ENCODE measurements at places on chromosomes 7 and 10.

DNA sequence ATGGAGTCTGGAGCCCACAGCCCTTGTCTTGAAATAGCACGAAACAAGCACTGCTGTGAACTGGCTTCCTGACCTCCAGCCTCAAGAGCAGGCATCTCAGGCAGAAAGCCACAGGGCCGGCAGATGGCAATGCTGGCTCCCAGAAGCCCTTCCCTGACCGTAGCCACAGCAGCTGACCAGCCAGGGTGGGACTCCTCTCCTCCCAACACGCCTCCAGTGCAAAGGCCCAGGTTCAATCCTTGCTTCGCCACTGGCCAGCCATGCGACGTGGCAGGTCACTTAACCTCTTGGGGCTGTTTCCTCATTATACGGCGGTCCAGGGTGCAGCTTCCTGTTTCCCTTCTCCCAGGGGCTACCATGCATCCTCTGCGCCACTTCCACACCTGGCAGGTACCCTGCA is 12.8 kb downstream of the PRKAG2 start:
- no peak for DNase-seq

DNA sequence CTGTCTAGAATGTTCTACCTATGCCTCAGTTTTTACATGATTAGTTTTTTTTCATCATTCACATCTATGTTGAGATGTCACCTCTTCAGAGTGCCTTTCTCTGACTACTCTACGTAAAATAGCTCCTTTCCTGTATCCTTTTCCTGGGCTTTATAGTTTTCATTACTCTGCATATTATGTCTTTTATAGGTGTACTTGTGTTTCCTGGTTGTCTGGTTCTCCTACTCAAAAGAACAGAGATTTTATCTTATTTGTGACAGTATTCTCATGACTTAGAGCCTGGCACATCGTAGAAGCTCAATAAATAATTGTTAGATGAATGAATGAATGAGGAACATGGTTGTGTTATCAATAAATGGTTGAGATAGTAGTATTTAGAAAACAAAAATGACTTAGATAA is 17.9 kb downstream of the STEAP1 start:
- DNase-seq: no peak

GRCh38 chr7:101436857-101437576 is 74.3 kb downstream of the COL26A1 start:
- DNase-seq: no peak

DNA sequence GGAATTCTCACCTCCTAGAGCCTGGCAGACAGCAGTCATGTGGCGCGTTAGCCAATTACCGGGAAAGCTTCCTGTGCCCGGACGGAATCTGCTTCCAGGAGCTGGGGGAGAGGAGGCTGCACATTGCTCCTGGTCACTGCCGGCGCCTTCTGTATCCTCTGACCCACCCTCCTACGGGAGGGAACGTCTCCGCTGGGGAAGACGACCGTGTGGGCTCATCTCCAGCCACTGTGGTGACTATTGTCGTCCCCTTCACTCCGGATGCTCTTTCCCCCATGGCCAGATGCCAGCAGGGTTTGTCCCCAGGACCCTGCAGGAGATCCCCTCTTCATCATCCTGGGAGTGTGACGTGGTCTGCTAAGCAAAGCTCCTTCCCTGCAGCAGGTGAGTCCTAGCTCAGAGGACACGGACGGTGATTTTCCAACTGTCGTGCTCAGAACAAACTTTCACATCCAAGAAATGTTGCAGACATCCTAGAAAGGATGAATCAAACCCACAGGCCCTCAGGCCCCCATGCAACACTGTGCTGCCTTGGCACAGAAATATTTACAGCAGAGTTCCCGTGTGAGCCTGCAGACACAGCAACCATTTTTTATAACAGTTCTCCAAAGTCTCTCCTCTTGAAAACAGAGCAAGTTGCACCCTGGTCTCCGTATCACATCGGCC is 29.6 kb upstream of the FAM20C start:
- no peak for DNase-seq

- no peak for DNase-seq
Observed at GRCh38 chr7:41175435-41175834, 527.5 kb downstream of the INHBA start.

DNA sequence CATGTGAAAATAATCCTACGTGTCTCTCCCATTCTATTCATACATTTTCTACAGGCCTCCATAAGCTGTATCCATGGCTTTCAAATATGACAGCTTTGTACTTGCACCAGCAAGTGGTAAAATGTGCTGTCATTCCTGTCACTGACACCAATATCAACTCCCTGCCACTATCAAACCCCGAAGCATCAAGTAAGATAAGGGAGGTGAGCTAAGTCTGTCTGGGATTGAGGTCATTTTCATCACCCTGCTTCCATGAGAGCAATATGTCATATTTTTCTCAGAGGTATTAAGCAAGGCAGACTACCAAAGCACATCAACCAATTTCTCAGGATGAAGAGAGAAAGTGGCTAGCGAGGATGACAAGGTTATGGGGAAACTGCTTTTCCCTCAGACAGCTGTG is 11.1 kb downstream of the GPR22 start:
- no peak for DNase-seq

DNA sequence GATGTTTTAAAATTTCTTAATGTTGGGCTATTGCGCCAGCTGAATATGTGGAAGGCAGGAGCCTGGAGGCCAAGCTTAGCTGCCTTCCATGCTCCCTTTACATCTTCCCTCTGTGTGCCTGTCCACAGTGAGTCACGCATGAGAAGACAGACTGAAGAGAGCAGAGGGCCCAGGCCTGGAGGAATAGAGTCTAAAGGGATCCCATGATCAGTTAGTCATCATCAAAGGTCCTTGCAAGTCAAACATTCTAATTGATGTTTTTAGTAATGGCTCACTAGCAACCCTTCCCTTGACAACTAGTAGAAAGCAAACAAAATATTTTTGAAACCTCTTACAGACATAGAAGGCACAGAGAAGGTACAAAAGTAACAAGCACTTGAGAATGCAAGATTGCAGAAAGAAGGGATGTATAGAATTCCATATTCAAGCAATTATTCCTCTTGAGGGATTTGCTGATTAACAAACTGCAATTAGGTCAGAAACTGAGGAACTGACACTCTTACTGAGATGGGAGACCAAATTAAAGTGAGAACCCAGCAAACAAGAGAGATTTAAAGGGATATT is 30.7 kb upstream of the APBB1IP start:
- DNase-seq: no peak

- DNase-seq: no peak
Observed at GRCh38 chr10:10540398-10540797, 477.3 kb upstream of the CELF2 start.

DNA sequence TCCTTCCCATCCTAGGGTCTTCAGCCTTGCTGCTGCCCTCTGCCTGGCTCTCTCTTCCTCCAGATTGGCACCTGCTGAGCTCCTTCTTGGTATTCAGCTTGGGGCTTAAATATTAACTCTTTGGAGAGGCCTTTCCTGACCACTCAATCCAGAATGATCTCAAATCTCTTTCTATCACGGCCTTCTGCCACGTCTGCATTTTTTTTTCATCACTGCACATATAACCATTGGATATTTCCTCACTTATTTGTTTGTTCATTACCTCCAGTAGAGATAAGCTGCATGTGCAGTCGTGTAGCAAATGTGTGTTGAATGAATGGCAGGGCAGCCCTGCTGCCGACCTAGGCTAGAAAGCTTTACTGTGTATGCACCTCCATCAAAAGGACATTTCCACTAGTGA is 51.6 kb upstream of the MPP7 start:
- DNase-seq: no peak

DNA sequence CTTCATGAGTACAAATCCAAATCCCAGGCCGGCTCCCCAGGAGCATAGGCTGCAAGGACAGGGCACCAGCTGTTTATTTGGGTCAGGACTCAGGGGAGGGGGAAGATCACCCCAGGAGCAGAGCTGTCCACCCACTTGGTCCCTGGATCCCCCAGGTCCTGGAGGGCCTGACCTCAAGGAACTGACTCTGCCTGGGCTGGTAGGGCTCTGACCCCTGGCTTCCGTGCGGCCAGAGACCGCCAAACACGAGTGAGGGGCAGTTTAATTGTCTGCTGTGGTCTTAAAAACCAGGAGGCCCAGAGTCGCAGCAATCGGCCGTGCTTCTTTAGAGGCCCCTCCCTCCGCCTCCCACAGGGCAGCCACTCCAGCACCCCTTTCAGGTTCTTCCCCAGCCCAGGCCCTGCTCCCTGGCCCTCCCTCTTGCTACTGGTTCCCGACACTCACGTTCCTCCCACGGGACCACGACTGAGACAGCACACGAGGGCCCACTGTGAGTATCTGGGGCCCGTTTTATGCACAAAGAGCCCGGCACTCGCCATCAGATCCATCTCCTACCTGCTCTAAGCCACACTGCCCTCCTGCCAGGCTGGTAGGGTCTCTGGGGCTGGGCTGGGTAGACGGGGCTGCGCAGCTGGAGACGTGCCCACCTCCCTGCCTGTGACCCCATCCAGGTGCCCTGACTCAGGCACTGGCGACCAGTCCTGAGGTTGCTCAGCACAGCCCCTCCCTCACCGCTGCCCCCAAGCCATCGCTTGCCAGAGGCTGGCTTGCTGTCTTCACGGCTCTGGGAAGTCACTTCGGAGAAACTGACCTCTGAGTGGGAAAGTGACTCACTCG is 30.0 kb upstream of the CFAP46 start:
- DNase-seq: no peak

- DNase-seq: no peak
Observed at GRCh38 chr10:23453465-23453864, 14.6 kb downstream of the OTUD1 start.

GRCh38 chr7:156612930-156613329 is 27.6 kb upstream of the RNF32 start:
- peak; percentile 45 for DNase-seq

DNA sequence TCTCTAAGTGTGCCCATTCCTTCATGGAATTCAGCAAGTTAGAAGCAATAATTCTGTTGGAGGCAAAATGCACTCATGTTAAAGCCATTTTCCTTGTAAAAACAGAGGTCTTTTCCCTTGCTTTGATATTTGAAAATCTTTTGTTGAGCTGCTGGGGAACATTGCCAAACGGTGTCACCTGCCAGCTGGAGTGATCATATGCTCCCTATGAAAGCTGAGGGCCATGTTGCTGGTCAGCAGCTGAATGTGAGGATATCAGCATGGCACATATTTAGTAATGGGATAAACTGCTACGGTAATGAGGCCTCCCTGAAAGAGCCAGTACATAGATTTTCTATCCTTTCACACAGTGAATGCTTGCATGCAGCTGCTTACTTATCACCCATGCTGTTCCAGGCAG is 224.3 kb downstream of the THSD7A start:
- no peak for DNase-seq

- no peak for DNase-seq
Observed at GRCh38 chr10:132397671-132398565, 918 bp downstream of the PWWP2B start.

DNA sequence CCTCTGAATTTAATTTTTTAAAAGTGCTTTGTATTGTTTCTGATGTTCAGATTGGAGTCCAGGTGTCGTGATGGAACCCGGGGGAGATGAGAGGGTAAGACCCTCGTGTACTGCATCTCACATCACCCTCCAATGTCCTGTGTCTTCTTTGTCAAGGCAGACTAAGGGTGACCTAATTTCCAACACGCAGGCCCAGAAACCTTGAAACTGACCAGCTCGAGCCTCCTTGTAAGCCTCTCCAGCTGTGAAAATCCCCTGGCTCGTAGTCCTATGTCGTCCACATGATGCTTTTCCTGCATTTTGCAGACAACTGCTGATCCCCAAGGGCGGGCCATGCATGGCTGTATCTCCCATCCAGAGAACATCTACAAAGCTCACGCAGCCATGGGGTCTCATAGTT is 220.2 kb downstream of the ARHGAP12 start:
- DNase-seq: no peak

DNA sequence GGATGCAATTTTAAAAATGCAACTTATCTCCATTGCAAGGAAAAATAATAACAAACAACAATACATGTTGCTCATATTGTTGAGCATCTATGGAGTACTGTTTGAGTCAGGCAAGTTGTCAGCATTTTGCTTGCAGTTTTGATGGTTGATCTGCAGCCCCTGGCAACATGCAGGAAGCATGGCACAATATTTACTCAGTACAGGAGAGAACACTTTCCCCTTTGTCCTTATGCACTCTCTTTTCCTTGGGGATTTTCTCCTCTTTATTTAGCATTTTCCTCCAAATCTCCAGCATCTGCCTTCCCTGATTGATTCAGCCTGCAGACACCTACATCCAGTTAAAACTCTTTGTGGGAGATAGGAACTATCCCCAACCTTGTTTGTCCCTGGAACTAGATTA is 620.5 kb upstream of the LRRN3 start:
- DNase-seq: no peak

DNA sequence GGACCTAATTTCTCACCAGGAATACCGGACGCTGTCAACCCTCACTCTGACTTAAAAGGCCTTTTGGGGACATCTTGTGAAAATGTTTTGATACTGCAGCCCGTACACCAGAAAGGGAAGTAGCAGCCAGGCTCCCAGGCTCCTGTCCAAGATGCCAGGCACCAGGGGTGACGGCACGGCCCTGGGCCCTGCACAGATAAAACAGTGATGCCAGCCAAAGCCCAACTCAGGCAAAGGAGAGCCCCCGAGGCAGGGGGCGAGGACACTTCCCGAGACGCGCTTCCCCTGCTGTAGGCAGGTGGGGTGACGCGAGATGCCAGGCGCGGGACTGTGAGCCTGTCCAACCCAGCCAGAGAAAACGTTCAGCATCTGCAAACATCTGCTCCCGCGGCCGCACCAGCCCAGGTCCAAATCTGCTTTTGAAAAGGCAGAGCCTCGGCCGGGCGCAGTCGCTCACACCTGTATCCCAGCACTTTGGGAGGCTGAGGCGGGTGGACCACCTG is 15.7 kb downstream of the ZFAND2A start:
- DNase-seq: no peak

DNA sequence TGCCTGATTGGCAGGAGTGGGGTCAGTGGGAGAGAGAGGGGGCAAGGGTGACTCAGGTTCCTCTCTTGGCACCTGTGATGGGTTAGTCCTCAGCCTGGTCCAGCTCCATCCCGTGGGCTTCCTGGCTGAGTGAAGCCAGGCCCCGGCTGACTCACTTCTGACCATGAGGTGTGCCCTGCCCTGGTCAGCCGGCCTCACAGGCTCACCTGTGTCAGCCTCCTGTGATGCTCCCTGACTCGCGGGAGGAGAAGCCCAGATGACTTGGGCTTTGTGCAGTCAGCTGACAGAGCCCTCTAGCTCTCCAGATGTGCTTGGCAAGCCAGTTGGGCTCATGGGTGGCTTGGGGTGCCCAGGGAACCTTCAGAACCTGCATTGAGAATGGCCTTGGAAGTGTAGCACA is 16.0 kb upstream of the PPIF start:
- no peak for DNase-seq

DNA sequence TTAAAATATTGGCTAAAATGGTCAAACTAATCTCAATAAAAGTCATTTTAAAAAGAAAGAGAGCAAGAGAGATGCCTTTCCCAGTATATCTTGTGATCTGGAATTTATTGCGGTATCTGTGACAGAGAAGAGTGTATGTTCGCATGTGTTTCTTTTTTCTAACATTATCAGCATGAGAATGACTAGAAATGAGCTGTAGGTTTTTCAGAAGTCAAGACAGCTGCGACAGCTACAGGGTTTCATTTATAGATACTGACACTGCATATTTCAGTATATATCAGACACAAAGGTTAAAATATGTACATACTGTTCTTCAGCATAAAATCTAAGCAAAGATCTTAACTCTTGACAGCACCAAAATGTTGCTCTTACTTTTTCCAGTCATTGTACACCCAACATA is 215.8 kb downstream of the JAZF1 start:
- DNase-seq: no peak

Data from activated T-helper 1 cell treated with Interleukin-2 at 50 U/mL for 16 hours (primary cell).